ENCODE measurements at places on chromosomes 1 and 21.

- no peak for DNase-seq
Measured at GRCh38 chr1:15000671-15001070, 152.9 kb upstream of the TMEM51 start.

GRCh38 chr21:26447932-26448475 is 125.1 kb downstream of the CYYR1 start:
- DNase-seq, result no peak

- DNase-seq, result no peak
Measured at GRCh38 chr1:226550672-226551041, 2.1 kb downstream of the STUM start.

DNA sequence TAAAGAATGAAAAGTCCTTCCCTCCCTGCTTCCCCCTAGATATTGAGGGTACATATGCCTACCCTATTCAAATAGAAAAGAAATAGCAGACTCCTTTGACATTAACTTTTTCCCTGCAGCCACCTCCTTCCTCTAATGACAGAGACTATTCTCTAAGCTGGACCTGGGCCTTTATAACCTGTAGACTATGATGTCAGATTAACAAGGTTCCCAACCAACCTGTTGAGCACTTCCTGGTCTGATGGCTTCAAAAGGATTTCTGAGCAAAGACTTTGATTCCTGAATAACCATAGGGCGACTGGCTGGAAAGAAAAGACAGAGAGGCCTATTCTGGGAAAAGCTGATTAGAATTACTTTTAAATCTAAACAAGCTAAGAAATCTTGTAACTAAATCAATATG is 18.4 kb upstream of the C1orf216 start:
- DNase-seq, result no peak

GRCh38 chr1:112704934-112705627 is 1.8 kb downstream of the RHOC start:
- peak; percentile 93 for DNase-seq

- DNase-seq, result no peak
Measured at GRCh38 chr1:125080077-125080476, 3895.3 kb downstream of the SRGAP2C start.

DNA sequence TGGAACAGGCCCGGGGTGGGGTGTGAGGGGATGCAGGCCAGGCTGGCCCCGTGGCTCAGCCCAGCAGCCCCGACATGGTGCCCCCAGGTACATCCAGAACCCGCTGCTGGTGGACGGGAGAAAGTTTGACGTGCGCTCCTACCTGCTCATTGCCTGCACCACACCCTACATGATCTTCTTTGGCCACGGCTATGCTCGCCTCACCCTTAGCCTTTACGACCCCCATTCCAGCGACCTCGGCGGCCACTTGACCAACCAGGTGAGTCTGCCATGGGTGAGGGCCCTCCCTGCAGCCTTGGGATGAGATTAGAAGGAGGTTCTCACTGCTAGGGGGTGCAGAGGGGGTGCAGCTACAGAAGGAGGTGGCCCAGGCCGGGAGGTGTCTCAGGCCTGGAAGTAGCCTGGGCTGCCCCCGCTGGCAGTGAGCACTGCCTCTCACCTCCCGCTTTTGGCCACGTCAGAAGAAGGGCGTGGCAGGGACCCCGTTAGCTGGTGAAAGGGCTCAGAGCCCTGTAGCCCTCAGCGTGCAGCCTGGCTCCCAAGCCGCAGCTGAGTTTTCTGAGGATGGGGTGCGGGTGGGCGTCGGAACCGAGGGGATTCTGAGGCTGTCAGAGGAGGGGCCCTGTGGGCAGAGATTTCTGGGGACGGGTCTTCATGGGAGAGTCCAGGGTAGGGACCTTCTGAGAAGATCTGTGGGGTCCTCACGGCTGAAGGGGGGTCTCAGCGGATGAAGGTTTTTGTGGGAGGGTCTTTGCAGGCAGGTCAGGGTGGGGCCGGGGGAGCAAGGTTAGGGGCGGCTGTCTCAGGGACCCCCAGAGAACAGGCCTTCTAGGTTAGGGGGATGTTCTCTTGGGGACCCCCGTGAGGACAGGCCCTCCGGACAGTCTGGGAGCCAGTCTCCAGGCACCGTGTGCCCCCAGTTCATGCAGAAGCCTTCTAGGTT is 10.4 kb downstream of the TTLL10 start:
- DNase-seq, result no peak

GRCh38 chr1:54413295-54413694 is 7.1 kb upstream of the SSBP3 start:
- DNase-seq, result no peak

- no peak for DNase-seq
Measured at GRCh38 chr1:14696761-14697160, 98.3 kb downstream of the KAZN start.

GRCh38 chr1:39105841-39106765 is 80.0 kb downstream of the NDUFS5 start:
- peak; percentile 48 for DNase-seq

Data from trophoblast cell (in vitro differentiated cells and primary cell).